ENCODE measurements at places on chromosomes 12 and 14. TPM values are rescaled to one million over a fixed set of nuclear protein-coding genes. Genes with fewer than 3 reads are reported as not detected.

DNA sequence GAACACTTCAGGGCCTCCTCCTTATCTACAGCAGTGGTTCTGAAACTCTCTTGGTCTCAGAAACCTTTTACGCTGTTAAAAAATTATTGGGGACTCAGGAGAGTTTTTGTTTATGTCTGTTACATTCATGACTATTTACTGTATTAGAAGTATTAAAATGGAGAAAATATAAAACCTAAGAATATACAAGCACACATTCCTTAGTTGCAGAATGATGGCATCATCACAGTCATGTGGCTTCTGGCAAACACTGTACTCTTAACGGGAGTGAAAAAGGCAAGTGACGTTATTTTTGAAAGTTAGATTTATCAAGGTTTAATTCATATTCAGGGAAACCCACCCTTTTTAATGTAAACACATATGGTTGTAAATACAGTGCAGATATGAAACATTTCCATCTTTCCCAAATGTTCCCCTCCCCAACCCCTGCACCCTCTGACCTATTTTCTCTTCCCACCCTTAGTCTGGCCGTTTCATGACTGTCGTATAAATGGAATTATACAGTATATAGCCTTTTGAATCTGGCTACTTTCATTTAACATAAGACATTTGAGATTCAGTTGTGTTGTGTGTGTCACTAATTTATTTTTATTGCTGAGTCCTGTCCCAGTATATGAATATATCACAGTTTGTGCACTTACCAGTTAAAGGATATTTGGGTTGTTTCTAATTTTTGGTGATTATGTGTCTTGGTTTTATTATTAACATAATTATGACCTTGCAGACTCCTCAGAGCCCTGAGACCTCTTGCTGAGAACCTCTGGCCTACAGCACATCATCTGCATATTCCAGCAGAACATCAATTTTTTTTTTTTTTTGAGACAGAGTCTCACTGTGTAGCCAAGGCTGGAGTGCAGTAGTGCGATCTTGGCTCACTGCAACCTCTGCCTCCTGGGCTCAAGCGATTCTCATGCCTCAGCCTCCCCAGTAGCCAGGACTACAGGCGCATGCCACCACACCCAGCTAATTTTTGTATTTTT is 457.0 kb downstream of the PCNX1 start:
- no peaks in the 10 kb centered on the region for H3K36me3 ChIP-seq
- H3K27ac ChIP-seq = no peak overlapping the region
- H3K4me1 ChIP-seq = peaks cover 38% of the 10 kb centered on the region
- H3K4me3 ChIP-seq = no peak overlapping the region
- DNase-seq = no peak

- H3K4me3 ChIP-seq = no peak overlapping the region
- H3K36me3 ChIP-seq = no peaks in the 10 kb centered on the region
- H3K27ac ChIP-seq = no peak overlapping the region
- H3K4me1 ChIP-seq = peaks cover 22% of the 10 kb centered on the region
- no peak for DNase-seq
Observed at GRCh38 chr14:102926104-102926503, 3.6 kb downstream of the AMN start.

GRCh38 chr12:27474344-27474743 is 27.8 kb downstream of the SMCO2 start:
- no peak overlapping the region for H3K4me3 ChIP-seq
- no peak overlapping the region for H3K27ac ChIP-seq
- DNase-seq = no peak
- no peaks in the 10 kb centered on the region for H3K27me3 ChIP-seq
- H3K36me3 ChIP-seq = no peaks in the 10 kb centered on the region

GRCh38 chr12:117036547-117036946 is 62.7 kb downstream of the TESC start:
- peaks cover 23% of the 10 kb centered on the region for H3K36me3 ChIP-seq
- H3K4me1 ChIP-seq = 0 out of 2 replicates have a peak, but pooled peaks cover 5% of the 10 kb centered on the region
- H3K4me3 ChIP-seq = no peak overlapping the region
- no peak overlapping the region for H3K27ac ChIP-seq
- no peaks in the 10 kb centered on the region for H3K27me3 ChIP-seq
- no peak for DNase-seq

DNA sequence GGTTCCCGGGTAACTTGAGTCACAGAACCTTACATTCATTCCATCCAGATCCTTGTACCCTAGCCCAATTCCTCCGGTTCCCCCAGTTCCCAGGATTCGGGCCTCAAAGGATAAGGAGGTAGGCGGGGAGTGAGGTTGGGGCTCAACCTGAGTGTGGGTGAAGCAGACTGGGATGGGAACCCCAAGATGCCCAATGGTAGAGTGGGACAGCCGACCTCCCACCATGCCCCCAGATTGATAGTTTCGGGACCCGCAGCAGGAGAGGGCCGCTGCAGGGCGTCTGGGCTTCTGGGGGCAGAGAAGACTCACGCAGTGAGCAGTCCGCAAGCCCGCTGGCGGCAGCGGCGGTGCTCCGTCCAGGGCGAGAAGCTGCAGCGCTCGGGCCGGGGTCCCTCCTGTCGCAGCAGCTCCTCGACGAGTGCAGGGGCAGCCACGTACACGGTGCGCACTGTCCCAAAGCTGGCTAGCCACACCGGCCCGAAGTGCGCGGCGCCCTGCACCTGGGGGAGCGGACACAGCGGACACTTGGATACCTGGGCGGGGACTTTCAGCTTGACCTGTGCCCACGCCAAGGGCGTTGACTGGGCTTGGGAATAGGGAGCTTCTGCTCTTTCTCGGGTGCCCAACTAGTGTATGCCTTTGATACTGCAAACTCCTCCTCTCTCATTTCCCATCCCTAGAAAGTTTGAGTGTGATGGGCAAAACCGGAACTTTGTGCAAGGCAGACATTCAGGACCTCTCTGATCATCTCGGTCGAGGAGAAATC is 997 bp downstream of the CYP27B1 start:
- peaks cover 42% of the 10 kb centered on the region for H3K4me1 ChIP-seq
- no peak overlapping the region for H3K27ac ChIP-seq
- H3K4me3 ChIP-seq = peak overlapping the region; percentile 53
- no peak for DNase-seq
- H3K36me3 ChIP-seq = peaks cover 18% of the 10 kb centered on the region

- no peaks in the 10 kb centered on the region for H3K27me3 ChIP-seq
- H3K36me3 ChIP-seq = no peaks in the 10 kb centered on the region
- no peak overlapping the region for H3K27ac ChIP-seq
- H3K4me1 ChIP-seq = peaks cover 22% of the 10 kb centered on the region
Observed at GRCh38 chr14:81406863-81407262, 6.7 kb upstream of the STON2 start.

DNA sequence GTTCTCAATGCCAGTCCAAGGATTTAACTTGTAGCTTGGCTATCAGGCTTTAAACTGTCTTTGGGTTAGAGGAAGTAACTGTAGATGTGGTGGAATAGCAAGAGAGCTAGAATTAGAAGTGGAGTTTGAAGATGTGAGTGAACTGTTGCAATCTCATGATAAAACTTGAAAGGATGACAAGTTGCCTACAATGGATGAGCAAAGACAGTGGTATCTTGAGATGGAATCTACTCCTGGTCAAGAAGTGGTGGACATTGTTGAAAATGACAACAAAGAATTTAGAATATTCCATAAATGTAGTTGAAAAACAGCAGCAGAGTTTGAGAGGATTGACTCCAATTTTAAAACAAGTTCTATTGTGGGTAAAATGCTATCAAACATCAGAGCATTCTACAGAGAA is 199.0 kb downstream of the DUSP6 start:
- no peak overlapping the region for H3K27ac ChIP-seq
- DNase-seq = no peak
- H3K4me1 ChIP-seq = peaks cover 14% of the 10 kb centered on the region
- H3K4me3 ChIP-seq = no peak overlapping the region
- H3K27me3 ChIP-seq = no peaks in the 10 kb centered on the region

- DNase-seq = peak; percentile 64
- H3K27ac ChIP-seq = no peak overlapping the region
- H3K27me3 ChIP-seq = 0 out of 3 replicates have a peak, but pooled peaks cover 4% of the 10 kb centered on the region
- no peak overlapping the region for H3K4me3 ChIP-seq
Observed at GRCh38 chr14:54503486-54503885, 6.2 kb upstream of the CGRRF1 start.

DNA sequence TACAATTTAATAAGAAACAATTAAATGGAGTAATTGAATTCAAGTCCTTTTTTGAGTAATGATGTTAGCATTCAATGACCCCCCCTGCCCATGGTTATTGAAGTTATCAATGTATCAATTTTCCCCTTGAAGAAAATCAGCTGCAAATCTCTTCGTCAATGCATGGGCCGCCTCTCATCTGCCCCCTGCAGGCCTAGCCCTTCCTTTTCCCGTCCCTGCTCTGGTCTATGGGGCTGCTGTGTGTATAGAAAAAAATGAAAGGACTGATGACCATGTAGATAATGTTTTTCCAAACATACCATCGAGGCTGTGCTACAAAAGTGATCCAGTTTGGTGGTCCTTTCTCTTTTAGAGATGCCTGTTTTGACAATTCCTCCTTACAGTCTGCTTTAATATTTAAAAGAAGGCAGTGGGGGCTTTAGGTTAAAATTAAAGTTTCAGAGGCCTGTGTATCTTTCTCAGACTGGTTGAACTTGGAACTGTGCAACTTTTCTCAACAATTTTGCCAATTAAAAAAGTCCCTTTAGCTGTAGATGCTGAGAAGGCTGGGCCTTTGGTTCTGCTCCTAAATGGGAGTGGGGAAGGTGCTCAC is 98.4 kb downstream of the APAF1 start:
- H3K36me3 ChIP-seq = no peaks in the 10 kb centered on the region
- peak; percentile 30 for DNase-seq
- H3K27me3 ChIP-seq = peaks cover 12% of the 10 kb centered on the region
- H3K4me3 ChIP-seq = no peak overlapping the region
- peaks cover 9% of the 10 kb centered on the region for H3K4me1 ChIP-seq
- no peak overlapping the region for H3K27ac ChIP-seq

DNA sequence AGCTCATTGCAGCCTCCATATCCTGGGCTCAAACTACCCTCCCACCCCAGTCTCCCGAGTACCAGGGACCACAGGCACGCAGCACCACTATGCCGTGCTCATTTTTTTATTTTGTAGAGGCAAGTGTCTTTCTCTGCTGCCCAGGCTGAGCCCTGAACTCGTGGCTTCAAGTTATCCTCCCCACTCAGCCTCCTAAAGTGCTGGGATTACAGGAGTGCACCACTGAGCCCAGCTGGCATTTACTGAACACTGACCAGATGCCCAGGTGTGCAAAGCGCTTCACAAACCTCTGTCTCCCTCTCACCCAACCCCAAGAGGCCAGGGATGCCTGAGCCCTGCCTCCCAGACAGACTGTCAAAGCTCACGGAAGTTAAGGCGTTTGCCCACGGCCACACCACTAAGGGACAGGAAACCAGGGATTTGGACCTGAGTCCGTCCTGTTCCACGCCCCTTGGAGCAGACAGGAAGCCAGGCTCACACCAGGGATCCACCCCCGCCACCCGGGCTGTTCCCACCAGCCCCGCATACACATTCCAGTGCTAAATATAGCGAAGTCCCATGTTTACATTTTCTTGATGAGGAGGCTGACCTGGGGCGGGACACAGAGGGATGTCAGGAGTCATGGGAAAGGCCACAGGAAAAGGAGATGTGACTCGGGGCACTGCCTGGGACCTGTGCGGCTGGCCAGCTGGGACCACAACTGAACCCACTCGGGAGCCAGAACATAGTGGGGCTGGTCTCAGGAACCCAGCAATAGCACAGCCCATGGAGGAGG is 51.2 kb downstream of the TESC start:
- peak; percentile 92 for DNase-seq
- H3K4me1 ChIP-seq = peaks cover 78% of the 10 kb centered on the region
- peak overlapping the region; percentile 99 for H3K27ac ChIP-seq
- no peak overlapping the region for H3K4me3 ChIP-seq

GRCh38 chr12:946212-946611 is 3.3 kb downstream of the RAD52 start:
- H3K4me3 ChIP-seq = no peak overlapping the region
- DNase-seq = no peak
- H3K36me3 ChIP-seq = peaks cover 7% of the 10 kb centered on the region
- peak overlapping the region; percentile 49 for H3K27ac ChIP-seq
- no peaks in the 10 kb centered on the region for H3K27me3 ChIP-seq

- H3K36me3 ChIP-seq = no peaks in the 10 kb centered on the region
- DNase-seq = no peak
- H3K4me1 ChIP-seq = no peaks in the 10 kb centered on the region
- H3K4me3 ChIP-seq = no peak overlapping the region
- H3K27me3 ChIP-seq = no peaks in the 10 kb centered on the region
Observed at GRCh38 chr12:72081777-72082176, 143.1 kb downstream of the TPH2 start.

- no peaks in the 10 kb centered on the region for H3K27me3 ChIP-seq
- H3K4me1 ChIP-seq = no peaks in the 10 kb centered on the region
- H3K36me3 ChIP-seq = no peaks in the 10 kb centered on the region
- H3K27ac ChIP-seq = no peak overlapping the region
Observed at GRCh38 chr14:92768795-92769194, 20.4 kb upstream of the LGMN start.

GRCh38 chr12:3533703-3534386 is 42.8 kb downstream of the PRMT8 start:
- no peaks in the 10 kb centered on the region for H3K36me3 ChIP-seq
- H3K27me3 ChIP-seq = peaks cover 16% of the 10 kb centered on the region
- no peaks in the 10 kb centered on the region for H3K4me1 ChIP-seq
- DNase-seq = no peak

GRCh38 chr12:132660996-132661395 is 26.1 kb downstream of the POLE start:
- no peaks in the 10 kb centered on the region for H3K27me3 ChIP-seq
- no peak overlapping the region for H3K4me3 ChIP-seq
- DNase-seq = no peak
- H3K36me3 ChIP-seq = peaks cover 41% of the 10 kb centered on the region
- no peak overlapping the region for H3K27ac ChIP-seq

- no peak overlapping the region for H3K27ac ChIP-seq
- no peaks in the 10 kb centered on the region for H3K36me3 ChIP-seq
- no peak for DNase-seq
- H3K27me3 ChIP-seq = no peaks in the 10 kb centered on the region
Observed at GRCh38 chr12:75360920-75361319, 26.4 kb downstream of the GLIPR1L1 start.

DNA sequence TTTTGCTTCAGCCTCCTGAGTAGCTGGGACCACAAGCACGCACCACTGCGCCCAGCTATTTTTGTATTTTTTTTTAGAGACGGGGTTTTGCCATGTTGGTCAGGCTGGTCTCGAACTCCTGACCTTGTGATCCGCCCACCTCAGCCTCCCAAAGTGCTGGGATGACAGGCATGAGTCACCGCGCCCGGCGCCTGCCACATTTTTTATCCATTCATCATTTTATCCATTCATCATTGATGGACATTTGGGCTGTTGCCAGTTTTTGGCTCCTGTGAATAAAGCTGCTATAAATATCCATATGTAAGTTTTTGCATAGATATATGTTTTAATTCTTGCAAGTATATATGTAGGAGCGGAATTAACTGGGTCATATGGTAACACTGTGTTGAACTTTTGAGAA is 79.5 kb downstream of the DAAM1 start:
- no peaks in the 10 kb centered on the region for H3K27me3 ChIP-seq
- H3K27ac ChIP-seq = no peak overlapping the region

The UNC79 gene
- total RNA-seq = not detected

The KRT79 gene
- not detected for total RNA-seq

The MYF5 gene
- not detected for total RNA-seq

The PEBP1 gene
- total RNA-seq = 1,505 TPM

The FGF6 gene
- total RNA-seq = not detected

The LRR1 gene
- total RNA-seq = 49.8 TPM

The KRT77 gene
- total RNA-seq = not detected
